ENCODE measurements at places on chromosomes 2 and 18.

DNA sequence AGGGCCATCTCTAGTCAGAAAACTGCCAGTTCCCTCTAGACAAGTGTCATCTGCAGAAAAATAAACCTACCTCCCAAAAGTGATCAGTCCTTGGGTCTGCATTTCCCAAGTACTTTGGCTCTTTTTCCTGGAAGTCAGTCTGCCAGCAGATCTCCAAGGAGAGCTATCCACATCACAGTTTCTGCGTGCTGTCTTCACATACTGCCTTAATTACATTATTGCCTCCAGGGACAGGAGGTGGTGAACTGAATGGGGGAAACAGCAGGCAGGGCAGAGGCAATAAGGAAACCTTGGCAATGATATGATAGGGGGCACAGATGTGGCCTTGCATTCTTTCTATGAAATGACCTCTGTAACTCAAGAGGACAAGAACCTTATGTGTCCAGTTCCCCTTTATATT is 105.9 kb upstream of the SIX2 start:
- no peak for DNase-seq

DNA sequence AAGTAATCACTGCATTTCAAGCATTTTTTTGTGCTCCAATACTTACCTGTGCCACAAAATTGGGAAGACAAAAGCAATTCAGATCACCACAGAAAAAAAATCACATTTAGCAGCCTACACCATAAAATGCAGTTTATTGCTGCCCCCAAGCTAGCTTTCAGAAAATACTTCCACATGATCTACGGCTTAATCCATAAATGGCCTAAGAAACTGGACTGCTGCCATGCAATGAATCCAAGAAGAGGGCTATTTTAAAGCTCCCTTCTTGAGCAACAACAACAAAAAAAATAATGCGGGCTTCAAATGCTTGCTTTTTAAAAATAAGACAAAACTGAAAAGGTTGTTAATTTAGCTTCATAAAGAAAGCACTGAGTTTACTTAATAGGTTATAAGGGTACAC is 272.3 kb downstream of the RAD51AP2 start:
- no peak for DNase-seq

DNA sequence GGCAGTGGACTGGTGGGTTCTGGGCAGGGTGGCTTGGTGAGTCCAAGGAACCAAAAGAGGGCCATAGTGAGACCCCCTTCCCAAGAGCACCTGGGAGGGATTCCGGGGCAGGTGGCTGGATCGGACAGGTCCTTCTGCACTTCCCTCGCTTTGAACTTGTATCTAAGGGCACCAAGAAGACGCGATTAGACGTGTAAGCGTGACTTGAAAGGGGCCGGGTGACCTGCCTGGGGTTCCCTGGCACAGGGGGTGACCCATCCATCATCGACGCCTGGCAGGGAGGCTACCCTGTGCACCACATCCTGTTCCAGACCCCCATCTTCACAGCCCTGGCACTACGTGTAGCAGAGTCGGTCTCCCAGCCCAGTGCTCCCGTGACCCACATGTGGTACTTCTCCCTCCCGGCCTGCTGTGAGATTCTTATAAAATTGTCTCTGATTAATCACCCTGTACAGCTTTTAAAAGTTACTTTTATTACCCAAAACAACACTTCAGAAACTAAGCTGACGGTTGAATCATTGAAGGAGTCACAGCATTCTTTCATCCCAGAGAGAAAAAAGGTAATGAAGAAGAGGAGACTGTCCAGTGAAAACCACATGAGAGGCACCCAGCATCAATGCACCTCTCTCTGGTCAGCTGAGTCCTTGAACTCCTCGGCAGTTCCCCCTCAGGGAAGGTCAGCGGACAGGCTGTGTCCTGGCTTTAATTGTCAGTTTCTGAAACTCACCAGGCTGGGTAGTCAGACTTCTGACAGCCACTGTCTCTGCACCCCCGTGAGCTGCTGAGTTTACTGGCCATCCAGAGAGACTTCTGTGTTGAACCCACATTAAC is 13.0 kb downstream of the SH3BP4 start:
- DNase-seq: peak; percentile 55

- DNase-seq: peak; percentile 88
These were observed 66.8 kb upstream of the ASAP2 start for GRCh38 chr2:9139491-9140443.

DNA sequence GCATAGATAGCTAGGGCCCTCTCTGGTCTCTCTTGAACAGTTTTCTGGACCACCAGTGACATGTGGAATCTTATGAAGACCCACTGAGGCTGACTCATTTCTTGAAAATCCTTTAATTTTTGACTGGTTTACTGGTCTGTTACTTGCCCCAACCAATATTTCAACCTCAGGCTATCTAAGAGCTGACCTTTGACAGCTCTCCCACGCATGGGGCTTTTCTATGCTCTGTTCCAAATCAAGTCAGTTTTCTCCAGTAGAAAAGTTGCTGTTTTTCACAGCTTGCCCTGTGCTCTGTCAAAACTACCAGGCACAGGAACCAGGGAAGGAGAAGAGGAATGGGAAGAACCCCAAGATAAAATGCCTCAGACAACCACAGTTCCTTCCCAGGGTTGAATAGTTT is 46.0 kb upstream of the MTIF2 start:
- DNase-seq: no peak

DNA sequence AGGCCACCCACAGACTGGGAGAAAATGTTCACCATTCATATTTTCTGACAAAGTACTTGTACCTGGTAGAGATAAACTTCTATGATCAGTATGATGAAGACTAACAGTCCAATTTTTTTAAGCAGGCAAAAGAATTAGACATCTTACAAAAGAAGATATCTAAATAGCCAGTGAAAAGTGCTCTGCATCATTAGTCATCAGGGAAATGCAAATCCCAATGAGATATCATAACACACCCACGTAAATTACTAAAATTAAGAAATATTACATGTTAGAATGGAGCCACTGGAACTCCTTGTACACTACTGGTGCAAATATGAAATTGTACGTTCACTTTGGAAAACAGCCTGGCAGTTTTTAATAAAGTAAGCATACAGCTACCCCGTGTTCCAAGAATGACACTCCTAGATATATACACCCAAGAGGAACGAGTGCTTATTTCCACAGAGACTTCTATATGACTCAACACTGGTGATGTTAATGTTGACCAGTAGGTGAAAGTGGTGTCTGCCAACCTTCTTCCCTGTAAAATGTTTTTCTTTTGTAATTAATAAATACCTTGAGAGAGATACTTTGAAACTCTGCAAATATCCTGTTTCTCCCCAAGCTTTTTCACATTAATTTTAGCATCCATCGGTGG is 80.3 kb downstream of the NPAS2 start:
- no peak for DNase-seq

DNA sequence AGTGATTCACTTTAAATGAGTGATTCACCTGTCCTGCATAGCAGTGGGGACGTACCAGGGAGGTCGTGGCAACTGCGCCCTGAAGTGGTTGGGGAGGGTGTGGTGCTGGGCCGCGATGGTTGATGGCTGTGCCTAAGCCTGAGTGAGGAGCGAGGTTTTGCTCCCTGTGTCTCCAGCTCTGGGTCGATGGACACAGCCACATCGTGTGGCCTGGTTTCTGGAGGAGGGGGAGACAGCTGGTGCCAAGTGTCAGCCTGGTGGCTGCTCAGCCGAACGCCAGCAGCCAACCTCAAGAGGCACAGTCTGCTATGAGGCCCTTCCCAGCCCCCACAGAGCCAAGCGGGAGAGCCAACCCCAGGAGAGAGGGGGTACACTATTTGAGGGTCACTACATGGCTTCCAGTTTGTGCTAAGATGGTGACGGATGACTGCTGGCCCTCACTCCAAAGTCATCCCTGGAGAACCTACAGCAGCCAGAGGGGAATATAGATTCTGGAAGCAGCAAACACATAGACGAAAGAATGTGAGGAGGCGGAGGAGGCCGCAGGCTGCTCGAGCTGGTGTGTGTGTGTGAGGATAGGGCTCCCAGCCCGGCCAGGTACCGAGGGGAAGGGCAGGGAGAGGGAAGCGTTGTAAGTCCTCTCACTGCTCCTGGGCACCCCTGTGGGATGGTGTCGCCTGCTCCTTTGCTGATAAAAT is 58.6 kb upstream of the OTOF start:
- DNase-seq: no peak

- DNase-seq: no peak
These were observed 836.7 kb downstream of the CBLN2 start for GRCh38 chr18:71707400-71707799.
